ENCODE measurements at places on chromosomes 7 and 10.

DNA sequence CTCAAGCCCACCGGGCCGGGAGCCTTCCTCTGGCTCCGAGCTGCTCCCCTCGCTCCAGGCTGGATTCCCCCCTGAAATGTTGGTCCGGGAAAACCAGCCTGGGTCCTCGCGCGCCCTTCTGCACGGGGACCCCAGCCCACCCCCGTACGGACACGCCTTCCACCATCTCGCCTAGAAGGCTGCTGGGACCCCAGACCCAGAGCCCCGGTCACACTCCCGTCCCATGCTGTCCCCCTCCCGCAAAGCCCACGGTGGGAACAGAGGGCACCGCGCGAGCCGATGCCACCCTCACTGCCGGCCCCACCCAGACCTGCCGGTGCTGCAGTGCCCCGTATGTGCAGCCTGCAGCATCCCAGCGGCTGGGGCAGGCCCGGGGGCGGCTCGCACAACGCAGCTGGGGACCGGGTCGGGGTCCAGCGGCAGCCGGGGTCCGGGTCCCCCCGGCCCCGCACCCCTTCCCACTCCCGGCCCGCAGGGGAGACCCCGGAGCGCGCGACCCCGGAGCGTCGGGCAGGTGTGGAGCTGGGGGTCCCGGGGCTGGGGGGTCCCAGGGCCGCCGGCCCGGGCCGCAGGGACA is 871 bp downstream of the SPOCK2 start:
- no peak for DNase-seq

- no peak for DNase-seq
Observed at GRCh38 chr7:92634924-92635519, 44.8 kb upstream of the FAM133B start.

DNA sequence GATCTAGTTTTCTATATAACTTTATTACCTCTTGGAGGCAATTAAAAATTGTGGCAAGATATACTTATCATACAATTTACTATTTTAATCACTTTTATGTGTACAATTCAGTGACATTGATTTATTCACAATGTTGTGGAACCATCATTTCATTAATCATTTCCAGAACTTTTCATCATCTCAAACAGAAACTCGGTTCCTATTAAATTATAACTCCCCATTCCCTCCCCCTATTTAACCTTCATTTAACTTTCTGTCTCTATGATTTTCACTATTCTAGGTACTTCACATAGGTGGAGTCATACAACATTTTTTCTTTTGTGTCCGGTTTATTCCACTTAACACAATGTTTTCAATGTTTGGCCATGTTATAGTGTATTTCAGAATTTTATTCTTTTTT is 252.8 kb downstream of the REEP3 start:
- no peak for DNase-seq

DNA sequence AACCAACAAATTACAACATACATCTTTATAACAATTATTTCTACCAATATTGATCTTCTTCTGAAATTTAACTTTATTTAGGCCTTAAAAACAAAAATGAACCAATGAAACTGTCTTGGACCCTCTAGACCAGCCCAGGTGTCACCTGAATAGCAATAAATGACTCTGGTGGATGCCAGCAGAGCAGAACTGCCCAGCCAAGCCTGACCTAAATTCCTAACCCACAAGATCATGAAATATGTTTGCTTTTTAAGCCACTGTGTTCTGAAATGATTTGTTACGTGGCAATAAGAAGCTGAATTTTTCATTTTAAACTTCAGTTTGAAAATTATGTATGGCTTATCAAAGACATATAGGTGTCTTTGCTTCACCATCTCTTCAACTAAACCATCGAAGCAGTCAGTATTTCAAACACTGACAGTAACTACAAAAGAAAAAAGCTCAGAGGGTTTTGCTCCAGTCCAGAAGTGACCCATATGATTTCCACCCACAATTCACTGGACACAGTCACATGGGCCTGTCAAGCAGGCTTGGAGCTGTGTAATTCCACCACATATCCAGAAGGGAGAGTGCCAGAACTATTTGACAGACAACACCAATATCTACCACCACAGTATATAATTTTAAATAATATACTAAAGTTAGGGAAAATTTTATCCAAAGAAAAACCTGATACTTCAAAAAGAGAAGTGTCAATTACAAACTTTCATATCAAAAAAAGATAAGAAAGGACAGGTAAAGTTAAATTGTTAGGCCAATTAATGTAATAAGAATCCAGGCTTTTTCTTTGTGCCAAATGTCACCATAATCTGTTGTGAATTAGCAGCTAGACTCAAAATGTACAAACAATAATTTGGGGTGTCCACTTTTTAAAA is 94.5 kb downstream of the KMT2C start:
- no peak for DNase-seq

- no peak for DNase-seq
Observed at GRCh38 chr10:69512901-69513300, 60.3 kb downstream of the NEUROG3 start.

DNA sequence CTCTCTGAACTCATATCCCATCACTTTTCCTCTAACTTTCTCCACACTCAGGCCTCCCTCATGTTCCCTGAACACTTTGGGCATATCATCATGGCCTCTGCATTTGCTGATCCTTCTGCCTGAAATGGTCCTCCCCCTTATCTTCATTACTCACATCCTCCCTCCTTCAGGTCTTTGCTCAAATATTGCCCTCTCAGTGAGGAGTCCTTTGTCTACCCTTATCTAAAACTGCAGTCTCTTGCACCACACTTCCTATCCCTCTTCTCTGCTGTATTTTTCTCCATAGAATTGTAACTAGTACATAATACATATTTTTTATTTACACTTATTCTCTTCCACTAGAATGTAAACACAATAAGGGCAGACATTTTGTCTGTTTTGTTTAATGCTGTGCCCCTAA is 41.7 kb downstream of the DNAJC1 start:
- no peak for DNase-seq

DNA sequence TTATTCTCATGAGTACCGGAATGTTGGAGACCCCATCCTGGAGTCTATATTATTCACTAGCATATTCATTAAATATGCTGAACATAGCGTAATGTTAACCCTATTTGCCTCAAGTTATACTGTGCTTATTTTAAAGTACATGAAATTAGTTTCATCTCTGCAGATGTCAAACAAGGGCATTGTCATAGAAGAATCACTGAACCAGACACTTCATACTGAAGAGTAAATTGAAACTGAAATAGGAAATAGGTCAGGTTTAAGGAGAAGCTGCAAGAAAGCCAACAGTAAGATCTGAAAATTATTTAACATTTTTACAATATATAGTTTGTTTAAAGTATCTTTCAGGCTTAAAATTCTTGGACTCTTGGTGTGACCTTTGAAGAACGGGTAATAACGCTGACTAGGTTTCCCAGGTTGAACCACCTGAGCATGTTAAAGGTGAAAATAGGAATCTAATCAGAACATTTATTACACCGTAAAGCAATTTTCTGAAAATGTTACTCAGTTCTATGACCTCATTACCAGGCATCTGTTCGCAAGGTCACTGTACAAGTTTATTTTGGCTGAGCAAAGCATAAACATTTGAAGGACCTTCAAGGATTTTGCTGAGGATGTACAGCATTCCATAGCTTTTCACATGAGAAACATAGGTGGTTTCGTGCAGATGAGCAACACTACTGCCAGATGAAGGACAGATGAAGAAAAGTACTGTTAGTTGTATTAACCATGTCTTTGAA is 82.7 kb downstream of the REEP3 start:
- no peak for DNase-seq

- no peak for DNase-seq
Observed at GRCh38 chr7:128030654-128031611, at the start of gene LRRC4. LRRC4 (minus strand) TSS chr7:128031437; CDS start chr7:128030640, 797 bp downstream.

- DNase-seq = no peak
Observed at GRCh38 chr7:85714043-85714578, 527.3 kb upstream of the SEMA3D start.

DNA sequence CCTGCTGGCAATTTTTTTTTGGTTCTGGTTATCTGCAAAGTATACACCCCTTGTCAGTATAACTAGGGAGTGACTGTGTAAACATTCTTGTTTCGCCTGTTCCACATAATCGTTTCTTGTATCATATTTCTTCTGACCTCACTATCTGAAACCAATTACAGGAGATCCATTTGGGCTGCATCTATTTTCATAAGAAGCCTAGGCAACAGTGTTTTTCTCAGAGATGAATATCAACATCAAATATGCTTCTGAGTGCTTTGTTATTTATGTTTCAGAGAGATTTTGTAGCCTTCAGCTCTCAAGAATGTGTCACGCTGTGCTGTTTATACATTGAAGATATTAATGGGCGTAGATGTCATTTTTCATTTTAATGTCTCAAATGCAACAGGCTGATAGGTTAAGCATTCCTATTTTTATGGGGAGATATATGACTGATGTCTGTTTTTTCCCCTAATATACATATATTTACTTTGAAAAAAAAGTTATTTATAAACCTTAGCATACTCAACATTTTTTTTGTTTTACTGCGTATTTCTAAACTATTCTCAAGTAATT is 115.5 kb downstream of the FOXP2 start:
- DNase-seq = no peak

DNA sequence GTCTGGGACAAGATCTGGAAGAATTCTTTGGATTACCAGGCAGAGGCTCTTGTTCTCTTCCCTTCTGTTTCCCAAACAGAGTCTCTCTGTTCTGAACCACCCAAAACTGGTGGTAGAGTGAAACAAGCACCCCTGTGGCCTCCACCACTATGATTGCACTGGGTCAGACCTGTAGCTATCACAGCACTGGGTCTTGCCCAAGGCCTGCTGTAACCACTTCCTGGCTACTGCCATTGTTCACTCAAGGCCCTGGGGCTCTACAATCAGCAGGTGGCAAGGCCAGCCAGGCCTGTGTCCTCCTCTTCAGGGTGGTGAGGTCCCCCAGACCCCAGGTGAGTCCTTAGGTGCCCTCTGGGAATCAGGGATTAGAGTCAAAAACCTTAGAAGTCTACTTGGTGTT is 4.1 kb upstream of the LRRC17 start:
- DNase-seq = no peak

DNA sequence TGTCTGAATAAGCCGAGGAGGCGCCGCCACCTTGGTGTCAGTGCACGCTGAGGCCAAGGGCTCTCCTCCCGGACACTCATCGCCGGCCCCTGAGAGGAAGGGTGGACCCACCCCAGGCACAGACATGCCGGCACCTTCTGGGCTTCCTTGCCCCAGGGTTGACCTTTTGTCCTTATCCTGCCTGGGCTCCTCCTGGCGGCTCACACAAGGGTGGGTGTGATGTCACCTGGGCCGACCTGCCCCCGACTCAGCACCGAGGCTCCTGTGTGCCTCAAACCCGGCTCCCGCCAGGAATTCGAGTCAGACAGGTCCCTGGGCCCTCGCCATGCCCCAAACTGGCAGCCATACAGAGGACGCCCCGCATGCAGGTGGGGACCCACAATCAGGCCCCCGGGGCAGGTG is 17.7 kb upstream of the CFAP46 start:
- DNase-seq = no peak
